ENCODE measurements at places on chromosomes 13 and 19.

GRCh38 chr19:49113762-49114629 lies at the start of gene LIN7B:
Gene LIN7B (plus strand): TSS chr19:49114370. CDS start chr19:49114405, 35 bp downstream.
- DNase-seq, result peak; percentile 73

- DNase-seq, result no peak
Measured at GRCh38 chr13:98435376-98435775, 141.5 kb downstream of the STK24 start.

DNA sequence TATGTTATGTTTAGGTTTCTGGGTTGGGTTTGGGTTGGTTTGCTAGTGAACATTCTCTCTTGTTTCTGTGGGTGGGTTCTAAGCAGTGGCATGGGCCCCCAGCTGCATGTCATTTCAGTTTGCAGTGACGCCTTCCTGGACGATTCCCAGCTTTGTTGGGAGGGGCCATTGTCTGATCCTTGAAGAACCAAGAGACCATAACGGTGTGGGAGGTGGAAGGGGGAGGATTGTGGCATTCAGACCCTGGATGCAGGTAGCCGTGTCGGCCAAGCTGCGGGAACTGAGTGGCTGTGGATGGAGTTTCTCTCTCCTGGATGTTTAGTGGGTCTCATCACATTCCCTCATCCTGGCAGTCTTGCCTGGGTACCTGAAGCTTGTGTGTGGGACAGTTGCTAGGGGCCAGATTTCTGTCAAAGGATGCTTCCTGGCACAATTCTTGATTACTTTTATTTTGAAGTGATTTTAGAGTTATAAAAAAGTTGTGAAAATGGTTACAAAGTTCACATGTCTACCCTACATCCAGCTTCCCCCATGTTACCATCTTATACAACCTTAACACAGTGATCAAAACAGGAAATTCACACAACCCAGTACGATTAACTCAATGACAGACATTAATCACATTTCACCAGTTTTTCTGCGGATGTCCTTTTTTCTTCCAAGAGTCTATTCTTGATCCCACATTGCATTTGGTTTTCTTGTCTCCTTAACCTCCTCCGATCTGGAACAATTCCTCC lies 123.8 kb downstream of the SIPA1L3 start:
- DNase-seq, result no peak

DNA sequence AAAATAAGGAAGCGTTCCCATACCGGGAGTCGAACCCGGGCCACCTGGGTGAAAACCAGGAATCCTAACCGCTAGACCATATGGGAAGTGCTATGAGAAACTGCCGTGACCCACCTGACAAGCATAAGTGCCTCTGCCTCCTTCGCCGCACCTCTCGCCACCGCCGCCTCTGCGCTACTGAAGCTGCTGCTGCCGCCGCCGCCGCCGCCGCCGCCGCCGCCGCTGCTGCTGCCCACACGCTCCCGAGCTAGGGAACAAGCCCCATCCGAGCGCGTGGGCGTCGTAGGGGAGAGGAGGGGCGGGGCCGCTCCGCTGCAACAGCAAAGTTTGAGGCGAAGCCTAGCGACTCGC lies 610 bp upstream of the WBP4 start:
- peak; percentile 91 for DNase-seq

- DNase-seq, result no peak
Measured at GRCh38 chr13:27077451-27077850, 94.2 kb downstream of the USP12 start.

GRCh38 chr13:69935043-69935442 lies 172.6 kb upstream of the ATXN8OS start:
- no peak for DNase-seq

DNA sequence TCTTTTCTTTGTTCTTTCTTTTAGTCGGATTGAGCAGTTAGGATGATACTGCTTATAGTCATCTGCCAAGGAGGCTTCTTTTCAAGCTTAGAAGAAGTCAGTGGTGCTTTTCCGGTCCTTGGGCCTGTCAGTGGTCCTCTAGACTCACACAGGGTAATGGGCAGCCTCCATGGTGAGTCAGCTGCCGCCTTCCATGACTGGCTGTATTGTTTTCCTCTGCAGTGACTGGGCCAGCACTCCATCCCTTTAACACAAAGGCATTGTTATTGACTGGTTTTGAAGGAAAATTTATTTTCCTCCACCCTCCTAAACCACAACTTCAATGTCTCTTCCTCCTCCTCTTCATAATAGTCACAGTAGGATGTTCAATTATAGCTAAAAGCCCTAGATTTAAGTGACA lies 47.1 kb upstream of the CNMD start:
- DNase-seq, result no peak

DNA sequence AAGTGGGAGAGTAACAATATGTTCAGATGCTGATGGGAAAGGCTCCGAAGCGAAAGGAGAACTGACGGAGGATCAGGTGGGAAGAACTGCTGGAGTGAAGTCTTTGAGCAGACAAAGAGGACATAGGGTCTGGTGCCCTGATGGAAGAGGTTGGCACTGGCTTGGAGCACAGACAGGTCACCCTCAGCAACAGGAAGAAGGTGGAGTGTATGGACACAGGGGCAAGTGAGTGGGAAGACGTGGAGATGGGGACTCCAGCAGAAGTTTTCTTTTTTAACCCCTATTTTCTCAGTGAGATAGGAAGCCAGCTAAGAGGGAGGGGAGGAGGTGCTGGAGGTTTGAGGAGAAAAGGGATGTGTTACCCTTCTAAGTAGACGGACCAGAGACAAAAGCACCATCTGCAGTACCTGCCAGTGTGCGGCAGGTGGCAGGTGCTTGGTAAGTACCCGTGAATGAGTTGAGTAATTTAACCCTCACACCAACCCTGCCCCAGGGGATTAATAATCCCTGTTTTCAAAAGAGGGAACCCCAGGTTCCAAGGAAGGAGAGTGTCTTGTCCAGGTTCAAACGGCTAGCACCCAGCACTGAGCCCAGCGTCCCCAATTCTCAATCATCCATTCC lies 11.2 kb downstream of the HAS1 start:
- no peak for DNase-seq

DNA sequence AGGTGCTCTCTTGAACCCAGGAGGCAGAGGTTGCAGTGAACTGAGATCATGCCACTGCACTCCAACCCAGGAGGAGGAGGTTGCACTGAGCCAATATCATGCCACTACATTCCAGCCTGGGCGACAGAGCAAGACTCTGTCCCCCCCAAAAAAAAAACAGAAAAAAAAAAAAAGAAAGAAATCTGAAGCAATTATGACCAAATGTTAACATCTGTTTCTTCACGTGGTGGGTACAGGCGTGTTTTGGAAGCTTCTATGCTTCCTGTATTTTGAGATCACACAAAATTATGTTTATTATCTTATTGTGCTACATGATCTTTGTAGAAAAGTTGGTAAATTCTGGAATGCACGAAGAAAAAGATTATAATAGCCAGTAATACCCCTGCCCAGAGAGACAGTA lies 2.7 kb upstream of the ACP5 start:
- DNase-seq, result no peak

DNA sequence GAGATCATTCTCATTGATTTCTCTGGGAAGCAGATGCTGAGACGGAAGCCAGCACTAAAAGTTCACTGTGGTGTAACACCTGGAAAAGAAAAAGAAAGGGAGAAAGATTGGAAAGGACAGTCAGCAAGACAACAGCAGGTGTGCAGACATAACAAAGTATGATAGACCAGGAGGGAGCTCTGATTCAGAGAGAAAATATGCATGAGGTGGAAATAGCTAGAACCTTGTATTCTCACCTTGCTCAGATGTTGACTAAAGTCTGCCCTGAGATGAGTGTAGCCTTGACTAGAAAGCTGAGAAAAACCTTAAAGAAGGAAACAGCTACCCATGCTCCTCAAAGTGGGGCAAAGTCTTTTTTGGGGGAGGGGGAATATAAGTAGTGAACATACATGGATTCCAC lies 1711.8 kb downstream of the EFNB2 start:
- no peak for DNase-seq

DNA sequence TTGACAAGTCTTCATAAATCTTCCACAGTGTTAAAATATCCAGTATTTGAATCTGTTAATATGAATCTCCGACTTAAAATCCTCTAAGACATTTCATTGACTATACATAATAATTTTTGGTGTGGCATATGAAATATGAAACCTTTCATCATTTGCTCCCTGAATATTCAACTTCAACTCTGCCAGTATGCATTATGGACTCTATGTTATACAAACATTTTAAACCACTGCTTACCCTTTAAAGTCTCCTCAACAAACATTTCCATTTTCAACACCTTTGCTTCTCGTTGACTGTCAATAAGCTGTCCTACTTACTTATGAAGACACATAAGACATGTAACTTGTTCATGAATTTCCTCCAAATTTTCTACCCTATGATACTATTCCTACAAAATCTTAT lies 579.4 kb upstream of the SLITRK6 start:
- no peak for DNase-seq

DNA sequence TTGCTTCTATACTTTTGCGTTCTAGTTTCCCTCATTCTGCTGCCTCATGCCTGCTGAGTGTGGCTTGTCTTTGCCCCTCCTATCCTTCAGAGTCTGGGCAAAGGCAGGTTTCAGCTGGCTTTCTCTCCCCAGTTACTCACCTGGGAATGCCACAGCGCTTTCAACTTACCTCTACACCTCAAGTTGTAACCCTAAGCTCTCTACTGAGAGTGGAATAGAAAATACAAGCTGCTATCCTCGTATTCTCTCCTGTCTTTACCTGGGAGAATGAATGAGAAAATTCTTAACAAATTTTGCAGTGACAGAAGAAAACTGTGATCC lies 316.3 kb upstream of the KLF12 start:
- no peak for DNase-seq

DNA sequence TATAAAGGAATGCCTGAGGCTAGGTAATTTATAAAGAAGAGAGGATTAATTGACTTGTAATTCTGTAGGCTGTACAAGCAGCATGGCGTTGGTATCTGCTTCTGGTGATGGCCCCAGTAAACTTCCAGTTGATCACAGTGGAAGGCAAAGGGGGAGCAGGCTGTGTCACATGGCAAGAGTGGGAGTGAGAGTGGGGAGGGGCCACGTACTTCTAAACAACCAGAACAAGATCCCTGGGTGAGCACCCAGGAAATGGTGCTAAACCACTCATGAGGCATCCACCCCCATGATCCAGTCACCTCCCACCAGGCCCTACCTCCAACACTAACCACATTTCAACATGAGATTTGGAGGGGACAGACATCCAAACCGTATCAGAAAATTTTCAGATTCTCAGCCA lies 3.0 kb upstream of the RNF113B start:
- no peak for DNase-seq

GRCh38 chr19:17499648-17500446 lies 11.6 kb upstream of the PGLS start:
- DNase-seq, result no peak

DNA sequence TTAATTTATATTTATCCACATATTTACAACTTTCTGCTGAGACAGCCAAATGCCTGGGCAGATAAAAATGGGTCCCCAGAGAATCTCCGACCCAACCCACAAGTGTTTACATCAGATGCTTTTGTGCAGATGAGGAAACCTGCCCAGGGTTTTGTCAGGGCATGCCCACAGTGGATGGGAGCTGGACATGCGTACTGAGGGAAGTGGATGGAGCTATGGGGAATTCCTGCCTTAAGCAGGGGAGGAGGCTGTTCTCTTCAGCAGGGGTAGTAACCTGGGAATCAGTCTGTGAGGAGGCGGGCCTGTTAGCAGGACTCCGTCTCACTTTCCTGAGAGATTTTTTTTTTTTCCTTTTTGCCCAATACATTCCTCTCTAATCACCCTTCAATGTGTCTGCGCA lies 122.9 kb downstream of the RFC3 start:
- no peak for DNase-seq

DNA sequence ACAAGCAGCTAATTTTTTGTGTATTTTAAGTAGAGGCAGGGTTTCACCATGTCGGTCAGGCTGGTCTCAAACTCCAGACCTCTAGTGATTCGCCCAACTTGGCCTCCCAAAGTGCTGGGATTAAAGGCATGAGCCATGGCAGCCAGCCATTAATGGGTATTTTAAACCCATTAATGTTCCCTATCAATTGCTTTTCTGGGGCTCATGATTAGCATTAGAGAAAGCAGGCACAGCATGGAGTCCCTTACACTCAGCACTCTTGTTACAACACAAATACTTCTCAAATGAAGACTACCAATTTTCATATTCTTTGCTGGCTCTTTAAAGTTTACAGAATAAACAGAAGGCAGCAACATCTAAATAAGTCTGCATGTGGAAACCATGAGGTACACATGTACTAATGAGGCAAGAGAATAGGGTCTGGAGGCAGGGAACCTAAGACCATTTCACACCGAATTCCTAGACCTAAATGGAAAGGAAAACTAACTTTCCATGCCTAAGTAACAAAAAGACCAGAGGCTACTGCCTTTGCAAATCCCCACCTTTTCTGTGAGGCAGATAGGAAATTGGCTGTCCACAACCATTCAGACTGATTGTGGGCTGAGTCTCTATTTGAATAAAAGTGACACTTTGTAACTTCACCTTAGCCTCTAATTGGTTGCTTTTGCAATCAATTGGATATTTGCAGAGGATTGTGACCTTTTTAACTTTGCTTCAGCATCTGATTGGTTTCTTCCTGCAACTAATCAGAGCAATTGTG lies 21.2 kb downstream of the ZNF675 start:
- DNase-seq, result no peak

DNA sequence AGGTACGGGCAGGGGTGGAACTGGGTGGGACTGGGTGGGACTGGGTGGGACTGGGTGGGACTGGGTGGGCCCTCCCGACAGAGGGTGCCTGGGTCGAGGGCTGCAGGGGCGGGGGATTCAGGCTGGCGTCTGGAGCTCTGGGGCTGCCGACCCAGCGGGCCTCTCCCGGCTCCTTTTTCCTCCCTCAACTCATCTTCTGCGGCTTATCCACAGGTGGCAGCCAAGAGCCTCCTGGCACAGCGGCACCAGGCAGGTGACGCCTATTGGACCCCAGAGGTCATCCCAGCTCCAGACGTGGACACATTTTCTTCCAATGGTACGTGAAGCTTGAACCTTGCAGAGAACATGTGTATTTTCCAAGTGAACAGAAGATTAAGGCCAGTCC lies 533 bp downstream of the ZNF544 start:
- peak; percentile 14 for DNase-seq

GRCh38 chr19:54188215-54188871 lies 1.0 kb downstream of the MBOAT7 start:
- DNase-seq, result peak; percentile 38

- DNase-seq, result no peak
Measured at GRCh38 chr13:100528353-100528752, 60.2 kb downstream of the GGACT start.

- DNase-seq, result no peak
Measured at GRCh38 chr19:10412257-10412977, 7.9 kb upstream of the PDE4A start.

- no peak for DNase-seq
Measured at GRCh38 chr13:31035185-31035965, 102.9 kb downstream of the TEX26 start.

- DNase-seq, result no peak
Measured at GRCh38 chr13:24625870-24626849, 54.0 kb upstream of the ATP12A start.

GRCh38 chr13:99293178-99293577 lies 14.0 kb downstream of the GPR183 start:
- no peak for DNase-seq

- DNase-seq, result no peak
Measured at GRCh38 chr19:50232600-50232999, 29.2 kb downstream of the MYH14 start.

- DNase-seq, result no peak
Measured at GRCh38 chr13:31322702-31323405, 123.1 kb downstream of the B3GLCT start.

All from stimulated activated CD4-positive, alpha-beta T cell treated with anti-CD3 and anti-CD28 coated beads, Interleukin-4, amount 100 ng/mL, for 1 hour (primary cell).